Effector memory CD8-positive, alpha-beta T cell (primary cell): ENCODE measurements at places on chromosomes 12 and 14.

- DNase-seq, result no peak
- H3K27ac ChIP-seq, result no peak overlapping the region
- no peaks in the 10 kb centered on the region for H3K36me3 ChIP-seq
- H3K27me3 ChIP-seq, result no peaks in the 10 kb centered on the region
- no peak overlapping the region for H3K4me3 ChIP-seq
Measured at GRCh38 chr14:74981462-74981782, 21.3 kb upstream of the EIF2B2 start.

- peaks cover 52% of the 10 kb centered on the region for H3K4me1 ChIP-seq
- peak overlapping the region; percentile 96 for H3K4me3 ChIP-seq
- DNase-seq, result no peak
- H3K27ac ChIP-seq, result peak overlapping the region; percentile 97
Measured at GRCh38 chr12:47705229-47705565, 633 bp downstream of the RPAP3 start.

DNA sequence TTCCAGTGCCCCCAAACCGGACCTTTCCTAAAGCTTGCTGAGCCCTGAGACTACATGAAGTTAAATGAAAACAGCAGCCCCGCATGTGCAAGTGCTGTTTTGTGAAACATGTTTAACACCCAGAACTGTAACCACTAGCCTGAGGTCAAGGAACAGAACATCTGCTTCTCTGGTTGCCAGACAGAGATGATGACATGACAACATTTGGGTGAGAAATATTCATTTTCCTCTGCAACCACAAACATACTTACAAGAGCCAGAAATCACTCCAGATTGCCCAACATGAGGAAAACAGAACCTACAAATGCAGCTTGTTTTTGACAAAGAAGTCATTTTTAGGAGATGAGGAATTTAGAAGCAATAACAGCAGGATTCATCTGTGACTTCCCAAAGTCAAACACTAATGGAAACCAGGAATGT lies 110.4 kb downstream of the BCAT1 start:
- H3K4me3 ChIP-seq, result no peak overlapping the region
- H3K27me3 ChIP-seq, result peaks cover 15% of the 10 kb centered on the region
- peak overlapping the region; percentile 11 for H3K27ac ChIP-seq
- H3K36me3 ChIP-seq, result no peaks in the 10 kb centered on the region
- peaks cover 17% of the 10 kb centered on the region for H3K4me1 ChIP-seq

- no peak for DNase-seq
- peaks cover 6% of the 10 kb centered on the region for H3K27me3 ChIP-seq
- no peak overlapping the region for H3K27ac ChIP-seq
- H3K4me3 ChIP-seq, result no peak overlapping the region
- no peaks in the 10 kb centered on the region for H3K36me3 ChIP-seq
- H3K4me1 ChIP-seq, result peaks cover 1% of the 10 kb centered on the region
Measured at GRCh38 chr14:51816031-51816430, 44.4 kb upstream of the GNG2 start.

- H3K4me3 ChIP-seq, result no peak overlapping the region
- no peaks in the 10 kb centered on the region for H3K4me1 ChIP-seq
- H3K36me3 ChIP-seq, result peaks cover 4% of the 10 kb centered on the region
Measured at GRCh38 chr12:20374795-20375194, 6.5 kb downstream of the PDE3A start.

DNA sequence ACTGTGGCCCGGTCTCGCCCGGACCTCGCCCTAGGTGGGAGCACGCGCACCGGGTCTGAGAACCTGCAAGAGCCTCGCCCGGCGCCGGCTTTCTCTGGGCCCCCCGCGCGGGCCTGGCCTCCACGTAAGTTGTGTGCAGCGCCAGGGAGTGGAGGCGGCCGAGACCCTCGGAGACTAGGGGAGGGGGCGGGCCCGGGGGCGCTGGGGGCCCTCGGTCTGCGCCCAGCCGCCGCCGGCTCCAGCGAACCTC lies 183 bp upstream of the PRMT8 start:
- H3K27ac ChIP-seq, result no peak overlapping the region
- H3K4me3 ChIP-seq, result no peak overlapping the region
- peaks cover 70% of the 10 kb centered on the region for H3K27me3 ChIP-seq
- H3K4me1 ChIP-seq, result peaks cover 3% of the 10 kb centered on the region
- DNase-seq, result no peak
- H3K36me3 ChIP-seq, result no peaks in the 10 kb centered on the region
